ENCODE measurements at places on chromosomes 5 and 9.

DNA sequence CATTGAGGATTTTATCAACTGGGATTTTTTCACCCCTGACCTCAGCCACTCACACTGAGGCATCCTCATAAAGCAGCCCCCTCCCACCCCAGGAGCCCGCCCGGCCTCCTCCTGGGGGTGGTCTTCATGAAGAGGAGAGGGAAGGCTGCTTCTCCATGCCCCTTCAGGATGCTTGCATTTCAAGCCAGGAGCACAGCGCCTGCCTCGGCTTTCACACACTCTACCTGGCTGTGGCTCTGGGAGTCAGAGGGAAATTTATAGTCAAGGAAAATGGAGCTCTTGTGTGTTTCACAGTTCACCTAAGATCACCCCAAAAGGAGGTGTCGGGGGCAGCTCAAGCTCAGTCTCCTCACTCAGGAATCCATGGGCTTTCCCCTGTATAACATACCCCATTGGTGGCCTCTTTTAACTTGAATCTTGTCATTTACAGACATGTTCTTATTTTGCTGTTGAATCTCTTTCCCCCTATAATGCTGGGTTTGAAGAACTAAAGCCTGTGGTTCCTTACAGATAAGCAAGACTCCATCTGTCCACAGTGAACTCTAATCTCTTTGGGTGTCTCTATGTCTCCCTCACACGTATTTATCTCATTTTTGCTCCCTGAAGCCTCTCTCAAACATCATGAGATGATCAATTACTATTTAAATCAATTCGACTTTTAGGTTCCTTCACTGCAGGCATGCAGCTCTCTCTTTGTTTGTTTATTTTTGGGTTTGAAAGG, 22.6 kb upstream of the IQGAP2 start:
- peak; percentile 69 for DNase-seq

DNA sequence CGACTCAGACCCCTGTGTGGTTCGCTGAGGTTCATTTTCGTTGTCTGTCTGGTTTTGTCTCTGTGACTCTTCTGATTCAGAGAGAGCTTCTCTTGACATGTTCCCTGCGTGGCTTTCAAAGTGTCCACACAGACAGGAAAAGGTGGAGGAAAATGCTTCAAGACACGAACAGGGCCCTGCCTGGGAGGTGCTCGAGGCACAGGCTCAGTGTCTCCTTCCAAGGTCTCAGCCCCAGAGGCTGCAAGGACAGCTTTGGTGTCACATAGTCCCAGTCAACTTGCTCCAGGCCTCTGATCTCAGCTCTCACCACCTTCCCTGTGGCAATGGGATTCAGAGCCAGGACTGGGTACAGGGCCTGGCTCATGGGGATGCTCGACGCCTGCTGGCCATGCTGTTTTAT, 51.6 kb upstream of the SARDH start:
- no peak for DNase-seq

GRCh38 chr5:7329712-7330111, 66.2 kb upstream of the ADCY2 start:
- DNase-seq = no peak

DNA sequence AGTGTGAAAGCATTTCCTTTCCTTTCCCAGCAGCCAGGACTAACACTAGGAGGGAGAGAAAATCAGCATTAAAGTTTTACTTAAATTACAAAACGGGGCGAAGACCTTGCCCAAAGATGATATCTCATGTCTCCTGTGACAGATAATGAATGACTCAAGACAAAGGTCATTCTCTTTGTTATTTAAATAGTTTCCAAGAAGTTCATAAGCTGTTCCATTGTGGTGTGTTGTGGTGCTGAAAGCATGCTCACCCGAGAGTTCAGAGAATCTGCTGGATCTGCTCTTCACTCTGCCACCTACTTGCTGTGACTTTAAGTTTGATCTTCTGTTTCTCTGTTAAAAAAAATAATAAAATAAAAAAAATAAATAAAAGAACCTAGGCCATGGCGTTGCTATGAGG, 265.9 kb upstream of the NR4A3 start:
- no peak for DNase-seq

- DNase-seq = no peak
Measured at GRCh38 chr5:96655506-96655905, 6.7 kb upstream of the CAST start.

GRCh38 chr5:132017316-132017715, 5.9 kb upstream of the ACSL6 start:
- no peak for DNase-seq
